ENCODE measurements at places on chromosomes 7 and 10. TPM values are rescaled to one million over a fixed set of nuclear protein-coding genes. Genes with fewer than 3 reads are reported as not detected.

The GSAP gene
- 1.9 TPM for total RNA-seq

The INSIG1 gene
- total RNA-seq, result 23.3 TPM

The NT5C2 gene
- total RNA-seq, result 64.4 TPM

The ENTPD1 gene
- total RNA-seq, result 1.9 TPM

The PVRIG gene
- 0.50 TPM for total RNA-seq

The SKIDA1 gene
- total RNA-seq, result 5.9 TPM

The DPYSL4 gene
- 26.3 TPM for total RNA-seq

The SLC29A3 gene
- total RNA-seq, result 10.2 TPM

The GPR26 gene
- 0.07 TPM for total RNA-seq

The COL13A1 gene
- 3.1 TPM for total RNA-seq

The LYZL1 gene
- total RNA-seq, result not detected

The AGK gene
- 30.6 TPM for total RNA-seq

The CDC14C gene
- total RNA-seq, result not detected

The RNF32 gene
- 0.83 TPM for total RNA-seq

The C7orf57 gene
- total RNA-seq, result 0.35 TPM

The DDC gene
- total RNA-seq, result not detected

The COL28A1 gene
- 0.92 TPM for total RNA-seq

The DKK1 gene
- total RNA-seq, result 0.64 TPM

The ADRA2A gene
- total RNA-seq, result 1.4 TPM

The CCDC186 gene
- 17.4 TPM for total RNA-seq

The SPDYE6 gene
- total RNA-seq, result not detected

The MYH16 gene
- total RNA-seq, result not detected

The LIPA gene
- total RNA-seq, result 20.0 TPM

The AKR1B15 gene
- not detected for total RNA-seq

The H2BK1 gene
- 0.97 TPM for total RNA-seq
